ENCODE measurements at places on chromosomes 12 and 14.

GRCh38 chr12:127161466-127161865 lies 1105.5 kb upstream of the TMEM132C start:
- H3K27ac ChIP-seq: no peak overlapping the region
- H3K4me3 ChIP-seq: no peak overlapping the region
- H3K36me3 ChIP-seq: no peaks in the 10 kb centered on the region
- H3K27me3 ChIP-seq: no peaks in the 10 kb centered on the region
- no peaks in the 10 kb centered on the region for H3K4me1 ChIP-seq

DNA sequence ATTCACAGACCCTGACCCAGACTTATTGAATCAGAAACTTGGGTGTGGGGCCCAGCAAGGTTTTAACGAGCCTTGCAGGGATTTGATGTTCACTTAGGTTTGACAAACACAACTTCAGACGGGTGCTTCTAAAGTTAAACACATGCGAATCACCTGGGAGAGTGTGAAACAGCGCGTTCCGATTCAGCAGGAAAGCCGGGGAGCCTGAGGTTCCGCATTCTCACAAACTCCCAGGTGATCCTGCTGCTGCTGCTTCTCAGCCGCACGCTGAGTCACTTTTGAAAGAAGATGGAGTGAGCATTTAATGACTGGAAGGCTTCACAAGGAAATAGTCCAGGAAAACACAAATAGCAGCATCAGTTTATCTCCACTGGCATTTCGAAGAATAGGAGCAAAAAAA lies 44.2 kb upstream of the DDX11 start:
- DNase-seq: no peak
- H3K27ac ChIP-seq: no peak overlapping the region
- no peak overlapping the region for H3K4me3 ChIP-seq
- H3K36me3 ChIP-seq: no peaks in the 10 kb centered on the region
- H3K4me1 ChIP-seq: no peaks in the 10 kb centered on the region

- H3K4me3 ChIP-seq: no peak overlapping the region
- peaks cover 3% of the 10 kb centered on the region for H3K4me1 ChIP-seq
- H3K36me3 ChIP-seq: no peaks in the 10 kb centered on the region
- H3K27me3 ChIP-seq: no peaks in the 10 kb centered on the region
- DNase-seq: peak; percentile 28
Measured at GRCh38 chr12:56589783-56590182, 40.3 kb downstream of the BAZ2A start.

DNA sequence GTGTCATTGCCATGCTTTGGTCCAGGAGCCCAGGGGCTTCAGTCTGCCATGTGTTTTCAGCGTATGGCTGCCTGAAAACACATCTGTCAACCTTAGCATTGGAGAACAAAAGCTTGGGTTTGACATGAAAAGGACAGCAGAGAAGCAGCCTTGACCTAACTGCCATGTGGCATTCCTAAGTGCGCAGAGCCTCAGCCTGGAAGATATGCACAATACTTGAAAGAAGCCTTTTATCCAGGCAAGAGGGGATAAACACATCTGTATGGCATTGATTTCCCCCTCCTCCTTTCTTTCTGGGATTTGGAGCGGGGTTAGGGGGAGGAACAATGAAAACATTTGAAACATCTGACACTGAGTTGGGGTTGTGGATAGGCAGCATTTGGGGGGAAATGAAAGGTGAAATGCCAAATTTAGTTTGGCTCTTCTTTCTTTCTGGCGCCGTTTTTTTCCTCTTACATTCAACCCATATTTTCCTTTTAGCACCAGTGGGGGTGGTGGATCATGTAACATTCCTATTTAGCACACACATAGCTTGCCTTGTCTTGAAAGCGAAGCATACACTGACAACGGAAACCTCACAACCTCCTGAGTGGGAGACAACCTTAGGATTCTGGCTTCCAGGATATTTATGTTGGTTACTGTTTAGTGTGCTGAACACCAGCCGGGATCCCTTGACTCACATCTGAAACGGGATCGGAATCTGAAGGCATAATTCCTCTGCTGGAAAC lies 177.0 kb downstream of the C12orf75 start:
- H3K36me3 ChIP-seq: no peaks in the 10 kb centered on the region
- no peak for DNase-seq
- no peak overlapping the region for H3K27ac ChIP-seq
- no peak overlapping the region for H3K4me3 ChIP-seq
- H3K4me1 ChIP-seq: no peaks in the 10 kb centered on the region
- no peaks in the 10 kb centered on the region for H3K27me3 ChIP-seq

- no peaks in the 10 kb centered on the region for H3K36me3 ChIP-seq
- no peaks in the 10 kb centered on the region for H3K4me1 ChIP-seq
- DNase-seq: peak; percentile 25
- H3K4me3 ChIP-seq: no peak overlapping the region
Measured at GRCh38 chr12:21773263-21773741, 1.2 kb downstream of the KCNJ8 start.

DNA sequence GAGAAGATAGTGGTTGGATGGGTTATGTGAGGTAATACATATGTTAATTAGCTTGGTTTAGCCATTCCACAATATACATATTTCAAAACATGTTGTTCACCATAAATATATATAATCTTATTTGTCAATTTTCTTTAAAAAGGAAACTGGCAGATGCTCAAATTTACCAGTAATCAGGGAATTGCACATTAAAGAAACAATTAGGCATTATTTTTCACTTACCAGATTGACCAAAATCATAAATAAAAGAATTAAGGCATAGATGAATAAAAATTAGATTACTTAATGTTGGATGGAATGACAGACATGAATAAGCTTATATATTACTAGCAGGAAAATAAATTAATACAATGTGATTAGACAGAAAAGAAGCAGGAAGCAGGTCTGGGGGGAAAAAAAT lies 147.2 kb downstream of the PLEKHA5 start:
- no peak overlapping the region for H3K4me3 ChIP-seq
- H3K27ac ChIP-seq: no peak overlapping the region
- H3K4me1 ChIP-seq: peaks cover 5% of the 10 kb centered on the region
- H3K36me3 ChIP-seq: no peaks in the 10 kb centered on the region
- no peak for DNase-seq
- H3K27me3 ChIP-seq: no peaks in the 10 kb centered on the region

GRCh38 chr14:92413379-92413778 lies 90.4 kb downstream of the SLC24A4 start:
- no peak overlapping the region for H3K27ac ChIP-seq
- H3K4me3 ChIP-seq: no peak overlapping the region
- H3K36me3 ChIP-seq: no peaks in the 10 kb centered on the region

DNA sequence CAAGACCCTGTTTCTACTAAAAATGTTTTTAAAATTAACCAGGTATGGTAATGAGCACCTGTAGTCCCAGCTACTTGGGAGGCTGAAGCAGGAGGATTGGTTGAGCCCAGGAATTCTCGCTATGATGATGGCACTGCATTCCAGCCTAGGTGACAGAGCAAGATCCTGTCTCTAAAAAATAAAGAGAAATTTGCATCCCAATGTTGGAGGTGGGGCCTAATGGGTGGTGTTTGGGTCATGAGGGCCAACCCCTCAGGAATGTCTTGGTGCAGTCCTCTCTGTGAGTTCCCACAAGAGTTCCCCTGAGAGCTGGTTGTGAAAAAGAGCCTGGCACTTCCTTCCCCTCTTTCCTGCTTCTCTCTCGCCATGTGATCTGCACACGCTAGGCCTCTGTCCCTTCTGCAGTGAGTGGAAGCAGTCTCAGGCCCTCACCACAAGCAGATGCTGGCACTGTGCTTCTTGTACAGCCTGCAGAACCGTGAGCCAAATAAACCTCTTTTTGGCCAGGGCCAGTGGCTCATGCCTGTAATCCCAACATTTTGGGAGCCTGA lies 11.3 kb downstream of the ACOT6 start:
- H3K27ac ChIP-seq: no peak overlapping the region
- no peaks in the 10 kb centered on the region for H3K4me1 ChIP-seq
- H3K4me3 ChIP-seq: no peak overlapping the region

- H3K4me1 ChIP-seq: no peaks in the 10 kb centered on the region
- no peak overlapping the region for H3K27ac ChIP-seq
- H3K4me3 ChIP-seq: no peak overlapping the region
Measured at GRCh38 chr14:38309522-38310277, 53.8 kb upstream of the CLEC14A start.

DNA sequence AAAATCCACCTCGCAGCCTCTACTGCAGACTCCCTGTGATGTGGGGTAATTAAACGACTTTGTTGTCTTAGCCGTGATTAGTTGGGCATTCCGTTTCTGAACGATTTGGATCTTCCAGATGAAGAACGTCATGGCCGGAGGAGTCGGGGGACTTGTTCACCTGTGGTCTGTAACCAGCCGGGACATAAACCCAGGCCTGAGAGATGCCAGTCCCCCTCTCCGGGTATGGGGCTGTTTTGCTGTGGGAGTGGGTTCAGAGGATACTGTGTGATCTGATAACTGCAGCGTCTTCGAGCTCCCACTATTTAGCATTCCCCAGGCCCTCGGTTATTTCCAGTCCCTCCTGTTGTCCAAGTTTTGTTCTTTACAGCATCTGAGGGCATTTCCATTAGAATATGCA lies 96.1 kb downstream of the PIWIL1 start:
- no peaks in the 10 kb centered on the region for H3K27me3 ChIP-seq
- H3K27ac ChIP-seq: no peak overlapping the region
- H3K36me3 ChIP-seq: no peaks in the 10 kb centered on the region
- DNase-seq: no peak

- H3K27ac ChIP-seq: no peak overlapping the region
- no peak overlapping the region for H3K4me3 ChIP-seq
- DNase-seq: no peak
Measured at GRCh38 chr12:111506260-111506659, 92.9 kb downstream of the ATXN2 start.
